ENCODE measurements at places on chromosomes 7 and 10.

GRCh38 chr10:96661632-96662031, 58.7 kb downstream of the PIK3AP1 start:
- no peak for DNase-seq

- DNase-seq = no peak
Measured at GRCh38 chr7:139582671-139583155, 59.2 kb downstream of the CLEC2L start.

DNA sequence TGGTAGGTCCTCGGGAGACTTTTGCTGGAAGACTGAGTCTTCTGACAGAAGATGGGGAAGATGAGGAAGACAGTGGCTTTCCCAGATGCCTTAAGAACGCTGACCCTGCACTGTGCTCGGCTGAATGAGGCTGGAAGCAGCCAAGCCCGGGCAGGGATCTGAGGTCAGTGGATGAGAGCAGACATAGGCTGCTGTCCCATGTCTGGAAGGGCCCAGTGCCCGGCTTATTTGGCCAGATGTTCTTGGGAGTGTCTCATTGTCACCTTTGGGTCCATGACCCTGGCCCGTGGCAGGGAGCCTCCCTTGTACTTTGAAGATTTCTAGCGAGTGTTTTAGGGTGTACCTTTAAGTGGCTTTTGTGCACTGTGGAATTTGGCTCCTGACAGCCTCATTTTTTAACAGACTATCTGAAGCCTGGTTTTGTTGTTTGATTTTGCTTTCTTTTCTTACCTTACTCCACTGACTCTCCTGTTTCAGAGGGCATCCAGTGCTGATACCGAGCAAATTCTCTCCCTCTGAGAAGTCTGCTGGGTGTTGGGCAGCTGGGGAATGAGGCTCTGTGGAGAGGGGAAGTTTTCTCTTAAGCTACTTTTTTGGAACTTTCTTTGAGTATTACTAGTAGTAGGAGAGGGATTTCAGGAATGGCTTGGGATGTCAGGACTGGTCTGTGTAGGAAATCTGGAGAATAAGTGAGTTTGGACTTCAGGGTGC, 61.4 kb downstream of the CREB5 start:
- DNase-seq = no peak

- no peak for DNase-seq
Measured at GRCh38 chr10:103834436-103835095, 20.8 kb downstream of the SH3PXD2A start.

- no peak for DNase-seq
Measured at GRCh38 chr10:12846718-12847117, 154.8 kb downstream of the CCDC3 start.
